Myometrial cell (primary cell): ENCODE measurements at places on chromosomes 11 and 22. TPM values are rescaled to one million over a fixed set of nuclear protein-coding genes. Genes with fewer than 3 reads are reported as not detected.

APOL6 gene
- 18.4 and 19.3 TPM in 2 replicates for total RNA-seq

IRAG1 gene
- total RNA-seq = 0.86 and 0.89 TPM in 2 replicates

CRYBA4 gene
- not detected in 2 replicates for total RNA-seq

UPB1 gene
- not detected in 2 replicates for total RNA-seq

CLMP gene
- total RNA-seq = 64.6 and 110 TPM in 2 replicates

TMPRSS4 gene
- total RNA-seq = not detected in 2 replicates

SERHL2 gene
- total RNA-seq = 6.9 and 20.2 TPM in 2 replicates

ALX4 gene
- not detected in 2 replicates for total RNA-seq

OR4S1 gene
- total RNA-seq = not detected in 2 replicates
